ENCODE measurements at places on chromosomes 7 and 10.

DNA sequence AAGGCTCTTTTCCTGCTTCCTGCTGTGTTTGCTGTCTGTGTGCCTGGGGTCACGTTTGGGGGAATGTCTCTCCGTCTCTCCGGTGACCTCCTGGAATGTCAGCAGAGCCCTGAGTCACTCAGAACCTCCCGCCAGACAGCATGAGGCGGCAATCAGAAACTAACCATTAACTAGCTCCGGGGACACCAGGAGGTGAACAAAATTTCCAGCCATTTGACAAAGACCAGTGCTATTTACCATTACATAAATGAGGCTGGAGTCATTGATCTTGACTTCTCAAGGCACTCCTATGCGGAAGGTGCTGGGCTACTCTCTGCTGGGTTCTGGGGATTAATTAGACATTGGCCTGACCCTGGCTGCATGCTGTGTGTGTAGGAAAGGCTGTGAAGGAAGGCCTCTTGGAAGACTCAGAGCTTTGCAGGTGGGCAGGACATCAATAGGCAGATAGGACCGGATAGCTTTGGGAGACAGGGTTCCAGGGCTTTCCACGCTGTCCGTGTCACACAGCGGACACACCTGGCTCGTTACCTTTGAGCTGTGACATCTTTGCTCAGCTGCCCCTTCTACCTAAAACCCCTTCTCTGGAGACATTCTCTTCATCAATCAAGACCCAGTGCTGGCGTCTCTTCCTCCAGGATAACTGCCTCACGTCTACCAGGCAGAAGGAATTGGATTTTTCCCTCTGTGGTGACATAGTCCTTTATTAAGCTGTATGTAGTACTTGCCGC lies 77.0 kb downstream of the PFKFB3 start:
- DNase-seq: no peak

DNA sequence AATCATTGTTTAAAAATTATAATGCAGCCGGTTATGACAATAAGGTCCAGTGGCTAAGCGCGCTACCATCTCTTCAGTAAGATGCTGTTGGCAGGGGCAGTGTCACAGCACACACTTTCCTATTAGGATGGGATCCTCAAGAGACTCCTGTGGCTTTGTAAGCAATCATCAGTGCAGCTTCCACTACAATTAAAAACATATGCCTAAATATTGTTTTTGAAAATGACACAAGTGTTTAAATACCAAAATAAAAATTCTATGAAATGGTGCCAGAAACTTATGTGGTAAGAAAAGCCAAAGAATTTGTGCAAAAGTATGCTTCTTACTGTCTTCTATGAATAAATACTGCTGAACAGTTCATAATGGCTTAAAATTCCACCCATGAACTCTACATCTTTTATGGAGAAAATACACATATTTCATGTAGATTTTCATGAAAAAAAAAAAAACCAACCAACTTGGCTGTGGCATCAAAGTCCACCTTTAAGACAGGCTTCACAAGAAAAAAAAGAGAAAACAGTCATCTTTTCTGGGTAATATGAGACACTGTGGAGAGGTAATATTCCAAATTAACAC lies 132.8 kb downstream of the SEMA3C start:
- DNase-seq: no peak

- no peak for DNase-seq
Observed at GRCh38 chr7:117673367-117673766, 193.5 kb downstream of the CFTR start.

DNA sequence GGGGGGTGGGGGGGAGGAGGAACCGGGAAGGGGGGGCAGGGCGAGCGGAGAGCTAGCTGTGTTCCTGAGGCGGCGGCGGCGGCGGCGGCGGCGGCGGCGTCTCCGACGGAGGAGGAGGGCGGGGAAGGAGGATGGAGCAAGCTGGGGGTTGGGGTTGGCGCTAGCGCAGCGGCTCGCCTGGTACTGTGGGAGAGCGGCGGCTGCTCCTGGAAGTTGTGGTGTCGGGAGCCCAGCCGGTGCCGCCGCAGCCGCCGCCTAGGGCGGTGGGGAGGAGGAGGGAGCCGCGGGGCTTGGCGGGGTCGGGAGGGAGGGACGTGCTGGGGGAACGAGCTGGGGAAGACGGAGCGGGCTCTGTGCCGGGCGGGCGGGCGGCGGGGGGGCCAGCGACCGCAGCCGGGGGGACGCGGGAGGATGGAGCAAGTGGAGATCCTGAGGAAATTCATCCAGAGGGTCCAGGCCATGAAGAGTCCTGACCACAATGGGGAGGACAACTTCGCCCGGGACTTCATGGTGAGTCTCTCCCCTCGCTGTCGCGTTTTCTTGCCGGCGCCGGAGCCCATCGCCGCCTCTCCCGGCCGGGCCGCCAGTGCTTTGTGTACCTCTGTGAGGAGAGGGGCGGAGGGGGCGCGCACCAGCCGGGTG lies at the start of gene PTPN12:
PTPN12 (plus strand) TSS at position 160 of the 642 bp plus-strand sequence; CDS start at position 412, 252 bp downstream.
- no peak for DNase-seq

GRCh38 chr7:20906801-20907453 lies 120.2 kb upstream of the SP8 start:
- no peak for DNase-seq

DNA sequence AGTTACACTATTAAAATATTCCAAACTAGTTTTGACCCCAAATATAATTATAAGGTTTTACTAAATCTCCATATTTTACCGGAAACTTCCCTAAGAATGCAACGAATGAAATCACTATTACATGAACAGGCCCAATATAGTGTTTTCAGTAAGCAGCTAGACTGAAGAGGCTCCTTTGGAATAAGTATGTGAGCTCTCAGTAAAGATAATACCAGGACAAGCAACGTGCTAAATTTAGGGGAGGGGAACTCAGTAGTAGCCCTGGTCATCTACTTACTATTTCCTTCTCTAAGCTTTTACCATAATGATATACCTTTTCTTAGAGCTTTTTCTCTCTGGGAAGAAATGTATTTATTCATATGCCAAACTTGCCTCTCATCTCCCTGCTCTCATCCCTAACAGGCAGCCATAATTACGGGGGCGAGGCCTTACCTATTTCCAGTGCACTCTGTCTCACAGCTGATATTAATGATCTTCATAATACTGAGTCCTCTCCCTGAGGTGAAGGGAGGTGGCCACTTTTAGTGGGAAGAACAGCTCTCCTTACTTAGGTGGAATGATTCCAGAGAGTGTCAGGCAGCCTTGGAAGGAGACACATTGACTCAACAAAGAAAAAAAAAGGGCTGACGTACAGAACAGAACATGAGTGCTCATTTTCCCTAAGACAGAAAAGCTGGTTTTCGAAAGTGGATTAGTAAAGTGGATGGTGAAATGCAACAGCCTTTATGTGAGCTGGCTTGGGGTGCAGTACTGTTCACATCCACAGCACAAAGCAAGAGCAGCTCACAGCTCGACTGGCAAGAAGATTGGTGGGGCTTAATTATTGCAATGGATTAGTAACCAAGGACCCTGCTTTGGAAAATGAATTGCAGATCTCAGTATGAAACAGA lies 165.4 kb downstream of the GLI3 start:
- no peak for DNase-seq

DNA sequence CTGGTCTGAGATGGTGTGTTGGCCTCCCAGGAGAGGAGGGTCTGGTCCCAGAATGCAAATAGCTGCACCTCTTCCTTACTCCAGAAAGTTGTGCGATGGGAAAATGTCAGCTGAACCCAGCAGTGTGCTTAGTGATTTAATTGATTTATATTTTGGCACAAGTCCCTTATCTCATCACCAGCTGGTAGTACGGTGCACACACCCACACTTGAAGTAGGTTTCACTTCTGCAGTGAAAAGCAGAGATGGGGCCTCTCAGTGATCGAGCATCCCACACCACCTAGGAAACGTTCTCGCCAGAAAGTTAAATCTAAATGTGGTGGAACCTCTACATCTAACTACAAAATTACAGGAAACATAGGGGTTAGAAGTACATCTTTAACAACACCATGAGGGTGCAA lies 80.4 kb downstream of the UBE3C start:
- DNase-seq: no peak

GRCh38 chr7:94453898-94454297 lies 55.7 kb upstream of the CASD1 start:
- no peak for DNase-seq

DNA sequence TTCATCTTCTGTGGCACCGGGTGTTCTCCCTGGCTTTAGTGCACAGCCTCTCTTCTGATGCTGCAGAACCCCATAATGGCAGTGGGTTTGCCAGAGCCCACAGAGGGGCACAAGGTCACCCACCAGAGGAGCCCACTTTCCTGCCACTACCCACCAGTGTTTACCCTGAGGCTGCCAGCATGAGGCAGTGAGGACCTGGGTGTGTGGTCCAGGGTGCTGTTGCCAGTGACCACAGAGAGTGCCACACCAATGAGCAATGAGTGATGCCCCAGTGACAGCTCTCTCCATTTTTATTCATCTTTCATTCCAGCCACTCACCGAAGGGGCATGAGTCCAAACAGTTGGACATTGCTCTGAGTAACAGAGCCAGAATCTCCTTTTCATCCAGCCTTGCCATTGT lies 34.8 kb downstream of the MTURN start:
- no peak for DNase-seq

Data from stimulated activated CD8-positive, alpha-beta memory T cell treated with anti-CD3 and anti-CD28 coated beads, Interleukin-15, amount 100 ng/mL, for 4 hours (primary cell).